ENCODE measurements at places on chromosomes 1 and 21.

DNA sequence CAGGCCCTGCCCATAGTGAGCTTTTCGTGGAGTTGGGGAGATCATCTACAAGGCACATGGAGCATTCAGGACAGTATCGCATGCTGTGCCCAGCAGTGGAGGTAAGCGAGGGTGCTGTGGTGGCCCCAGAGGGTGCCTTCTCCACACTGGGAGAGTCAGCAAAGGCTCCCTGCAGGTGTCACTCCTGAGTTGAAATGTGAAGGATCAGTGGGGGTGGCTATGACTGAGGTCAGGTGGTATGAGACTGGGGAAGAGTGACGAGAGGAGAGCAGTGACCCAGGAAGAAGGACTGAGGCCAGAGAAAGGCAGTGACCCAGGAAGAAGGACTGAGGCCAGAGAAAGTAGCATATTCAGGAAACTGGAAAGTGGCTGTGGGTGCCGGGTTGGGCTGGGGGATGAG lies 53.0 kb downstream of the SPAG17 start:
- no peak for DNase-seq

- no peak for DNase-seq
Observed at GRCh38 chr1:41006942-41007865, 14.3 kb downstream of the SLFNL1 start.

- no peak for DNase-seq
Observed at GRCh38 chr1:150970808-150971582, 3.6 kb downstream of the CERS2 start.

DNA sequence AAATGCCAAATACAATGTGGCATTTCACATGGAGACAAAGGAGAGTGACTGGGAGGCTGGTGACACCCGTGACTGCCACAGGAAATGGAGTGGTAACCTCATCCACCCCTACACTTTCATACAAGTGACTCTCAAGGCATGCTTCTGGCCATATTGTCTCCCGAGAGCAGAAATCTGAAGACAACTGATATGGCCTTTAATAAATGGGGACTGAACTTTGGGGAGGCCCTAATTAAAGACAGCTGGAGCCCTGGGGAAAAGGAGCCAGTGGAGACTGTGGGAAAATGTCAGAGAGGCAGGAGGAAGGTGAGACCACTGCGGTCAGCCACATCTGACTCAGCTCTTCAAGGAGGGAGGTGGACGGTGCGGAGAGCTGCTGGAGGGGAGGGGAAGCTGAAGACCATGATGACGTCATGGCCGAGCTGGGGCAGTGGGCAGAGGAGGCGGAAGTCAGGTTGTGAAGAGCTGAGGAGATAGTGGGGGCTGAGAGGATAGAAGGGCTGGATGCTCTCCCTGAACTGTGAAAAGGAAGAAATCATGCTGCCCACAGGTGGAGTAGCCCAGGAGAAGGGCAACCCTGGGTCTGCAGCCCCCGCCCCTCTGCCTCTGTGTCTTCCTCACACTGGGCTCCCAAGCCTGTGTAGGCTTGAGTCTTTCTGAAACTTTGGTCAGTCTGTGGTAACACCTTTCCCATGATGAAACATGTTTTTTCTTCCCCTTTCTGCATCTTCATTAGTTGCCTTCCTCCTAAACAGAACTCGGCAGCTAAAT lies 14.0 kb upstream of the NCF2 start:
- DNase-seq, result no peak

DNA sequence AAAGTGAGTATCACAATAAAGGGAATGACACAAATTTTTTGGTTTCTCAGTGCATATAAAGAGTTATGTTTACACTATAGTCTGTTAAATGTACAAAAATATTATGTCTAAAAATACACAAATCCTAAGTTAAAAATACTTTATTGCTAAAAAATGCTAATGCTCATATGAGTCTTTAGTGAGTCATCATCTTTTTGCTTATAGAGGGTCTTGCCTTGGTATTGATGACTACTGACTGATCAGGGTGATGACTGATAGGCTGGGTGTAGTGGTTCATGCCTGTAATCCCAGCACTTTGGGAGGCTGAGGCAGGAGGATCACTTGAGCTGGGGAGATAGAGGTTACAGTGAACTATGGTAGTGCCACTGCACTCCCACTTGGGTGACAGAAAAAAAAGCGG lies 12.9 kb upstream of the NUF2 start:
- no peak for DNase-seq

GRCh38 chr1:222994511-222995235 lies 148.4 kb downstream of the TLR5 start:
- no peak for DNase-seq

DNA sequence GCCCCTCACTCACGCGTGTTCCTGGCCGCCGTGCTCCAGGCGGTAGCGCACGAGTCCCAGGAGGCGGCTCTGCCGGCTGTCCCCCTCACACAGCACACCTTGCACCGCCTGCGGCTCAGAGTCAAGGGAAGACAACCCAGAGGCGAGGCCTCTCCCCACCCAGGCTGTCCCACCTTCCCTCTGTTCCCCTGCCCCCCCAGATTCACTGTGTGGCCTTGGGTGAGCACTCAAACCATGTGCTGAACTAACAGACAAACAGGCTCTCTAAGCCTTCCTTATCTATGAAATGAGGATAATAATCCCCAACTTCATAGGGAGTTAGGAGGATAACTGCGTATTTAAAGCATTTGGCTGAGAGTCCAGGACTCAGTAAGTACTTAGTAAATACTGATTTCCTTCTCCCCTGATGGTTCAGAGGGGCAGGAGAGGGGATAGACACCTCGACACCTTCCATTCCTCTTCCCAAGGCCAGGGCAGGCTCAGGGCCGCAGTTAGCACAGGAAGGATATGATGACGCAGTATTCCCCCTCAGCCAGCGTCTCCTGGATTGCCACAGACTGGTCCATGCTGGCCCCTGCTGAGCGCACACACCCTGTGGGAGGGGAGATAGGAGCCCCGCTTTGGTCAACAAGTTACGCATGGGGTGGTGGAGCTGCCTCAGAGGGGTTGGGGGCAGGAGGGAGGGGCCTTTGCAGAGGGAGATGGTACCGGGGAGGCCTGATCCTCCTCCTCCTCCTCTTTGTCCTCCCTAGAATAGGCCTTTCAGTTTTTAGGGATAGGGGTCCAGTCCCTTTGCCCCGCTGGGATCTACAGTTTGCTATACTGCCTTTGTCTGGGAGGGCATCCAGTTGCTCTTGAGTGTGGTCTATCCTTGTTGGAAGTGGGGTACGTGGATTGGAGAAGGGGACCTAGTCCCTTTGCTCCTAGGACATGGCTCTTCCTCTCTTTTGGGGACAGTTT lies 830 bp downstream of the INPP5B start:
- DNase-seq, result no peak

DNA sequence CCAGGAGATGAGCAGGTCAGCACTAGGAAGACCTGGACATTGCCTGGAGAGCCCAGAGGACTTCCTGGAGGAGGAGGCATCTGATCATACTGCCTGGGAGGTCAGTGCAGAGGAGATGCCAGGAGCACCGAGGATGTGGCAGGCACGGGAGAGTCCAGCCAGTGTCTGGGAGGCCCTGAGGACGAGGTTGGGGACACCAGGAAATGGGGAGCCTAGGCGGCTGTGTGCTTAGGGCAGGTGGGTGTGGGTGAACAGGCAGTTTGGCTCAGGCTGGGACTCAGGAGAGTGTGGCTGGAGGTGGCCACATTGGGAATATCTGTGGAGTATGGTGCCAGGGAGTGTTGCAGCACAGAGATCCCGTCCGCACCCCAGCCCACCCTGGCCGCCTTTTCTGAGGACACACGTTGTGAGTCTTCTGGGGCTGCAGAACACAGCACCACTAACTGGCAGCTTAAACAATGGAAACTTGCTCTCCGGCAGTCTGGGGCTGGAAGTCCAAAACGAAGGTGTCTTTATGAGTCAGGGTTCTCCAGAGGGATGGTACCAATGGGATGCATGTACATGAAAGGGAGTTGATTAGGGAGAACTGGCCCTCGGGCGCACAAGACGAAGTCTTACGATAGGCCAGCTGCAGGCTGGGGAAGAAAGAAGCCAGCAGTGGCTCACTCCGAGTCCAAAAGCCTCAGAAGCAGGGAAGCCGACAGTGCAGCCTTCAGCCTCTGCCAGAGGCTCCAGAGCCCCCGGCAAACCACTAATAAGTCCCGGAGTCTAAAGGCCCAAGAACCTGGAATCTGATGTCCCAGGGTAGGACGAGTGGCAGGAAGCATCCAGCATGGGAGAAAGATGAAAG lies 58.0 kb downstream of the FAAP20 start:
- DNase-seq, result no peak

GRCh38 chr1:23496490-23497181 lies 12.7 kb upstream of the ASAP3 start:
- no peak for DNase-seq

Measured in stimulated activated CD4-positive, alpha-beta T cell treated with anti-CD3 and anti-CD28 coated beads, Interleukin-15, amount 100 ng/mL, for 48 hours (primary cell).